Foreskin keratinocyte (primary cell): ENCODE measurements at places on chromosomes 7 and 10. TPM values are rescaled to one million over a fixed set of nuclear protein-coding genes. Genes with fewer than 3 reads are reported as not detected.

DNA sequence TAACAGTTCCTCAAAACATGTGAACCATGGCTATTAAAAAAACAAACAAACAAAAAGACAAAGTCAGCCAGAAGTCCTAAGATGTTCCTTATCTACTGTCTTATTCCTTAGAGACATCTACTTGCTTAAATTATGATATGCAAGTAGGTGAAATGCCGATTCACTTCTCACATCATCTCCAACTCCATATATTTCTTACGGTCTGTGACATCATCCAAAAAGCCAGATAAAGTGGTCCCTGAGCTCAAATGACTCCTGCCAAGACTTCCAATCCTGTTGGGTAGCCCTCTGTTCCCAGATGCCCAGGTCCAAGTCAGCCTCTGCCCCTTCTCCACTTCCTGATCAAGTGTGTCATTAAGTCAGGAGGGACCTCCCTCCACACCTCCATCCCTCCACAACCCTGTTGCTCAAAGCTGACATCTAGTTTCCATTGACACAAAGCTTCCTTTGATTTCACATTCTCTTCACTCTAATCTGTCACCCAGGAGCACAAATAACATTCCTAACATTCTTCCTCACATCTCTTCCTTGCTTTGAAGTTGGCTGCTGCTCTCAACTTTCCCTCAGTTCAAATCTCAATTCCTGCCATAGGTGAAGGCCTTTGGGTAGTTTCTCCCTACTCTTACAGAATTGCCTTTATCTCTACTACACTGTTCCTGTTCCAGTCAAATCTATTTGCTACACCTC, 56.1 kb upstream of the PDLIM1 start:
- DNase-seq: no peak

The NPC1L1 gene
- not detected in 2 replicates for total RNA-seq

The ZP3 gene
- 7.8 and 10.2 TPM in 2 replicates for total RNA-seq

The FAS gene
- total RNA-seq: 18.0 and 24.1 TPM in 2 replicates

GRCh38 chr10:126634911-126635310, 35.6 kb downstream of the C10orf90 start:
- DNase-seq: peak; percentile 50

- DNase-seq: peak; percentile 72
Measured at GRCh38 chr7:93350338-93350737, 118.2 kb downstream of the VPS50 start.

GRCh38 chr10:60288256-60288655, 101.4 kb downstream of the ANK3 start:
- DNase-seq: no peak

DNA sequence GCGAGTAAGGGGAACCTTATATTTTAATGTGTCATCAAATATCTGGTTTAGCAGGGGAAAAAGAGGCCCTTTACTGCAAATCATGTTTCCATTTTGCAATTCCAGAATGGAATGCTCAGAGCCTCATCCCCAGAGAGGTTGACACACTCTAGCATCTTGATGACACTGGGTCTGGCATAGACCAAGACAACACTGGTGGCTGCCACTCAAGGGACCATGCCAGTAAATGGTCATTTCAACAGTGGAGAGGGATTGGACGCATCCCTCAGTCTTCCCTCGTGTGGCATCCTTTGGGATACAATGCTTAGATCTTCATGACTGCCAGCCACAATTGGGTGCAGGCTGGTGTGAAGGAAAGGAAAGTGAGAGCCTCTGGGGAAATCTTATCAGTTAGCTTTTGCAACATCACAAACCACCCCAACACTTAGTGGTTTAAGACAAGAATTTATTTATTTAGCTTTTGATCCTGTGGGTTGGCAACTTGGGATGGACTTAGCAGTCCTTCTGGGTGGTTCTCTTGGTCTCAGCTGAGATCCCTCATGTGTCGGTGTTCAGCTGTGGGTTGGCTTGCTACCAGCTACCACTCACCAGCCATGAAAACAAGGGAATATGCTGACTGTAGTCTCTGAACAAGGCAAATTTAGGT, 21.6 kb downstream of the TACC2 start:
- no peak for DNase-seq

DNA sequence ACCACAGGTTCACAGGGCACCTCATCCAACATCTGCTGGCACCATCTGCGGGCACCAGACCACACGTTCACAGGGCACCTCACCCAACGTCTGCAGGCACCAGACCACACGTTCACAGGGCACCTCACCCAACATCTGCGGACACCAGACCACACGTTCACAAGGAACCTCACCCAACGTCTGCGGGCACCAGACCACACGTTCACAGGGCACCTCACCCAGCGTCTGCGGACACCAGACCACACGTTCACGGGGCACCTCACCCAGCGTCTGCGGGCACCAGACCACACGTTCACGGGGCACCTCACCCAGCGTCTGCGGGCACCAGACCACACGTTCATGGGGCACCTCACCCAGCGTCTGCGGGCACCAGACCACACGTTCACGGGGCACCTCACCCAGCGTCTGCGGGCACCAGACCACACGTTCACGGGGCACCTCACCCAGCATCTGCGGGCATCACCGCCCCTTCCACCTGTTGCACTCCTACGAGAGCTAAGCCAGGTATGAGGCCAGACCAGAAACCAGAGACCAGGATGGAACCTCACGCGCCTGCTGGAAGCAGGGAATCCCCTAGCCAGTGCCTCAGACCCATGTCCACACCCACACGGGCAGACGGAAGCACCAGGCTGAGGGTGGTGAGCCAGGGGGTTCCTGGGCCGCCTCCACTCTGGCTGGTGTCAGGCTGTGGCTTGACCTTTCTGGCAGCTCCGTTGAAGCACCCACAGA, 182.8 kb downstream of the MAD1L1 start:
- DNase-seq: no peak

The ATOH7 gene
- 0.07 TPM in 1 of 2 replicates, not detected in the other for total RNA-seq

DNA sequence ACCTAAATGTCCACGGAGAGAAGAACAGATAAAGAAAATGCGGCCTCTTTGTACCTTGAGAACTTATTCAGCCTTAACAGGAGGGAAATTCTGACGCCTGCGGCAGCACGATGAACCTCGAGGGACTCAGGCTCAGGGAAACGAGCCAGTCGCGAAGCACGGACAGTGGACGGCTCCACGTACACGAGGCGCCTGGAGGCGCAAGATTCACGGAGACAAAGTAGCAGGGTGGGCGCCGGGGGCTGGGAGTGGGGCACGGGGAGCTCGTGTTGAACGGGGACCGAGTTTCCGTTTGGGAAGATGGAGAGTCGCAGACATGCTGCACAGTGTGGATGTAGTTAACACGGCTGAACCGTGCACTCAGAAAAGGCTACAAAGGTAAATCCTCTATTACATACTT, 13.2 kb upstream of the UTF1 start:
- no peak for DNase-seq

DNA sequence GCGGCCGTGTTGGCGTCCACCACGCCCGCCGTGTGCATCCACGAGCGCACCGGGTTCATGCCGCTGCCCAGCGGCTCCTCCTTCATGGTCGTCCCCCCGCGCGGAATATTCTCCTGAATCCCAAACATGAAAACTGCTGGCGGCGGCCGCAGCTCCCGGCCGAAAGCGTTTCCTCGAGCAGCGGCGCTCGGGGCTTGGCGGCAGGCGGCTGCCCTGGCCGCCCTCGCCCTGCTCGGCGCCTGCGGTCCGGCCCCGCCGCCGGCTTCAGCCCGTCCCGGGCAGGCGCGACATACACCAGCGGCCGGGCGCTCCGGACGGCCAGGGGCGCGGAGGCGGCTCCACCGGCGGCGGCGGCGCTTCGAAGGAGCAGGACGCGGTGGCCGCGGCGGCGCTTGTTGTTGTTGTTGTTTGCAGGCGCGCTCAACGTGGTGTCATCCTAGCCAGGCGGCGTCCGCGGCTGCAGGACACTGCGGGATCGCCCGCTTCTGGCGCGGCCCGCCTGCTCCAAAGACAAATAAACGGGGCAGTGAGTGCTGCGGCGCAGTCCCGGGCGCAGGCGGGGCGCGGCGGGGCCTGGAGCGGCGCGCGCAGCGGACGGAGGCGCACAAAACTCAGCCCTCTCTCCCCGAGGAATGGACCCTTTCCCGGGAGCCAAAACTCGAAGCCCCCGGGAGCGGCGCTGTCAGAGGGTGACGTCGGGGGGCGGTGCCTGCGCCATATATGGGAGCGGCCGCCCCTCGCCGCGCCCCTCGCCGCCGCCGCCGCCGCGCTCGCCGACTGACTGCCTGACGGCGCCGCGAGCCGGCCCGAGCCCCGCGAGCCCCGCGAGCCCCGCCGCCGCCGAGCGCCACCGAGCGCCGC, at the start of gene EBF3:
Gene EBF3 (minus strand): TSS at position 634 of the 861 bp plus-strand sequence. CDS start 506 bp downstream, at position 128.
- peak; percentile 45 for DNase-seq

DNA sequence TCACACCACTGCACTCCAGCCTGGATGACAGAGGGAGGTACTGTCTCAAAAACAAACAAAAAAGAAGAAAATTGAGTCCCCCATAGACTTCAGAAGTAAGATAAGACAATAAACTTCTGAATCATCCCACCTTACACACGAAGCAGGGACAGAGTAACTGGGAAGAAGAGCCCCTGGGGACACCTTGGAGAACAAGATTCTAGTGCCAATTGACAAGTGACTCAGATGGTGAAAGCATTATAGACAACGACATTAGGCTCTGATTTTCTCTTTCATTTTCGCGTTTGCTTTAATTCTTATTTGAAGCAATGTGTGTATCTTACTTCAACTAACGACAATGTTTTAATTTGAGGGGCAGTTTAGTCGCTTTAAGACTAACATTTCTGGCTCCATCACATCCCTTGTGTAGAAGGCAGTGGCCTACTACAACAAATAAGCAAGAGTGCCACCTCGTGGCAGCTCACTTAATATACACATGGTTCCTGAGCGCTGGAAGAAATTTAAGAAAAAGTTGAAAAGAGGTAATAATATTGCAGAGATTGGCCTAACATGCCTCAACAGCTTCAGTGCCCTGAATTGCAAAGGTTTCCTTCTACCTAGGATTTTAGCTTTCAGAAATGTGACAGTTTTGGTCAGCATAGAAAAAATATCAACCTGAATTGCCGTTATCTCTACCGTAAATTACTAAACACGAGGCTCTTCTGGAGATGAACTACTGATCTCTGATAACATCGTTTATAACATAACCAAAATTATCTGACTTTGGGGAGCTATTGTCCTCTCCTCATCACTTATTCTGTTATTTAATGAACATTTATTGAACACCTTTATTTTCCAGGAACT, 36.7 kb downstream of the ASNS start:
- DNase-seq: peak; percentile 11

- DNase-seq: no peak
Measured at GRCh38 chr7:41738806-41739205, 35.9 kb upstream of the INHBA start.

- DNase-seq: peak; percentile 69
Measured at GRCh38 chr7:22666732-22667131, 60.3 kb upstream of the IL6 start.

DNA sequence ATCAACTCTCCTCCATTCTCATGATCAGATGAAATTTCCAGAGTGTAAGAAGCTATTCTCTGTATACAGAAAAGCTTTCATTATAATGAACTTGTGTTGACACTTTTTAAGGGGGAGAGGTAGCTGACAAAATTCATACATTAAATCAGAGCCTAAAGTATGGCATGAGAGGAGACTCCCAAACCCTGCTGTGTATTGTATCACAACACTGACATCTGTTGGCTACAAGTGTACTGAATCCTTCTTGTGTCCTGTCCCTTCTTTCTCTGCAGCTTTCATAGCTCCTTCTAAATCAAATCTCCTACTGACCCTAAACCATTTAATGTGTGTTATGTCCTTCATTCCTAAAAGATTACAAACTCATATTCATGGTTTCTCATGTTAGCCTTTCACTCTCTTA, 70.9 kb downstream of the GCC1 start:
- no peak for DNase-seq

DNA sequence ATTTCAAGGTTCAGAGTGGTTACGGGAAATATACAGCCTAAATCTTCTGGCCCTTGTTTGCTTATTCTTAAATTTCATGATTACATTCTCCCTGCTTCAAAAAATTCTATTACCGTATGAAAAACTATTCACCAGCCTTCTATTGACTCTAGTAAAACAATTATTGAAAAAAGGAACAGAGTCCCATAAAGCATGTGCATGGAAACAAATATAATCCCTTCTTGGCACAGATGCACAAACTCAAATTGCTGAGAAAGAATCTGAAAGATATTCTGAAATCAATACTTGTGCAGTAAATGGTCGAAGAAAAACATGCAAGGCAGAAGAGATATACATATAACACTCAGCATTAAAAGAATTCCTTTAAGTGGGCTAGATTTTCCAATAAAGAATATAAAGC, 83.6 kb downstream of the LRRN3 start:
- no peak for DNase-seq

The CABCOCO1 gene
- total RNA-seq: not detected in 2 replicates

The MRPS24 gene
- total RNA-seq: 136 and 147 TPM in 2 replicates

The UCMA gene
- total RNA-seq: not detected in 2 replicates

The GTF2IRD2 gene
- 4.1 and 4.7 TPM in 2 replicates for total RNA-seq

GRCh38 chr10:117547716-117548668, 5.4 kb downstream of the EMX2 start:
- DNase-seq: no peak

DNA sequence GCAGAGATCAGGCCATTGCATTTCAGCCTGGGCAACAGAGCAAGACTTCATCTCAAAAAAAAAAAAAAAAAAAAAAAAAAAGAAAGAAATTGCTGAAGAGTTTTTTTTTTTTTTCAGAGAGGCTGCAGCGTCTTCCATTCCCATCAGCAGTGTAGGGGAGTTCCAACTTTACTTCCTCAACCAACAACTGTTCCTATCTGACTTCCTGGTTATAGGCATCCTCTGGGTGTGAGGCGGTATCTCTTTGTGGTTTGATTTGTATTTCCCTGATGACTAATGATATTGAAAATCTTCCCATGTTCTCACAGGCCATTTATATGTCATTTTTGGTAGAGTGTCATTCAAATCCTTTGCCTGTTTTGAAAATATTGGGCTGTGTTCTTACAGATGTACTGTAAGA, 40.2 kb downstream of the PRTFDC1 start:
- DNase-seq: peak; percentile 65

DNA sequence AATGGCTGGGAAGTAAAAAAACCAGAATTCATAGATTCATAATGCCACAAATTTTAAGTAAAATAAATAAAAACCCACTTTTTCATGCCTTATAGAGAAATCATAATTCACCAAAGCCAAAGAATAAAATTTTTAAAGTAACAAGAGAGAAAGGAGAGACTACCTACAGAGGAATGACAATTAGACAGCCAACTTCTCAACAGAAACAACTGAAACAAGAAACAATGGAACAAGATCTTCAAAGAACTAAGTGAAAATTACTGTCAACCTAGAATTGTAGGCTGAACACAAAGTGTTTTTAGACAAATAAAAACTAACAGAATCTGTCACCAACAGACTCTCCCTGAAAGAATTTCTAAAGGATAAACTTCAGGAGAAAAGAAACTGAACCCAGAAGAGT, 15.6 kb upstream of the KCNMA1 start:
- no peak for DNase-seq

DNA sequence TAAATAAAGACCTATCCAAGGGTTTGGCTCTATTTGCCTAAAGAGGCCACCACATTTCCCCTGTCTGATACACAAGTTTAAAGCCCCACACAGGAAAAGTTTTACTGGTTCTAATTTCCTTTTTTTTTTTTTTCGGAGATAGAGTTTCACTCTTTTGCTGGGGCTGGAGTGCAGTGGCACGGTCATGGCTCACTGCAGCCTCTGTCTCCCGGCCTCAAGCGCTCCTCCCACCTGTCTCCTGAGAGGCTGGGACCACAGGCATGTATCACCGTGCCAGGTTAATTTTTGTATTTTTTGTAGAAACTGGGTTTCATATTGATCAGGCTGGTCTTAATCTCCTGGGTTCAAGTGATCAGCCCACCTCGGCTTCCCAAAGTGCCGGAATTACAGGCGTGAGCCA, 53.3 kb upstream of the ASAH2 start:
- DNase-seq: no peak

- no peak for DNase-seq
Measured at GRCh38 chr7:132996581-132997242, 85.2 kb downstream of the CHCHD3 start.

- DNase-seq: peak; percentile 53
Measured at GRCh38 chr7:21128062-21128817, 299.6 kb upstream of the SP4 start.

The CARD11 gene
- total RNA-seq: 22.3 and 27.7 TPM in 2 replicates
